ENCODE measurements at places on chromosomes 6 and 20. TPM values are rescaled to one million over a fixed set of nuclear protein-coding genes. Genes with fewer than 3 reads are reported as not detected.

Gene C4B
- 1.1 TPM for total RNA-seq

Gene CLPSL2
- total RNA-seq, result 2.0 TPM

Gene CYP24A1
- 193 TPM for total RNA-seq

Gene GSTA2
- not detected for total RNA-seq

Gene B4GALT5
- total RNA-seq, result 59.5 TPM

Gene IL17A
- total RNA-seq, result not detected

Data from A549 treated with GW870086 at 1 μM for 4 hours (cell line).